ENCODE measurements at places on chromosomes 5 and 9.

DNA sequence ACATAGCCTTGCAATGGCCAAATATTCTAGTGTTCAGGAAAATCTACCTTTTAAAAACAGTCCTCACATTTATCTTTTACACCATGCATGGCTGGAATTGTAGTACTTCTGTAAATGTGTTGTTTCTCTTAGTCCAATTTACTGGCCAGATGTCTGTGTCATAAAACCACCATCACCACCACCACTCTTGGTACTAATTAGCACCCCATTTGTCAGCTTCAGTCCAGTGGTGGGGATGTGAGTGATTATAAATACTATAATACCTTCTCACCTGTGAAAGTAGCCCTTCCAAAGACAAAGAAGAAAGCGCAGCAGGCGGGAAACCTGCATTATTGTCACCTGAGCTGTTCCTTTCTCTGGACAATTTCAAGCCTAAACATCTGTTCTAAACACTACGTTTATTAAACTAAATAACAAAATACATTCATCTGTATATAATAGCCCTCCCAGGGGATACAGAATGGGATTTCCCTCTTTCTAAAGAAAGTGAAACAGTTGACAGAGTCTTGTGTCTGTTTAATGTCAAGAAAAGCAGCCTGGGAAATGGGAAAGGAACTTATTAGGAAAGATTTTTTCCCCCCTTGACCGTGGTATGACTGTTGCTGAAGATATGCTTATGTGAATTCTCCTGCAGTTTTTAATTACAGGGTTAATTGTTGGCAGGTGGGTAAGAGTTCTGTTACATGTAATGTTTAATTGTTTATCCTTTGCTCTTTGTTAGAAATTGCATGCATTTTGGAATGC lies 144.5 kb upstream of the NUDT12 start:
- DNase-seq = no peak

DNA sequence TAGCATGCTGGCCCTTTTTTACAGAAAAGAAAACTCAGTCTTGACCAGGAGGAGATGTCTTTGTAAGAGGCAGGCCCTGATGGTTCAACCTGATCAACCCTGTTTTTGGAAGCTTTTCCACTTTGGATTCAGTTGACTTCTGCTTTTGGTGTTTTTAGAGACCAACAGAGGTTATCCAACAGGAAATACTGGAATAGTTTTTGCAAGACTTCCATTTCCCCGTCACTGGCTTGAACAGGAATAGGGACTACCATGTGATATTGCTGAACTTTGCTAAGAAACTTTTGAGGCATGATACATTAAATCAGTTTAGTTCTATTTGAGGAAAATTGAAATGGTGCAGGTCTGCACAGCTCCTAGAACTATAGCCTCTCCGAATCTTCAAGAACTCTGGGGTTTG lies 17.1 kb upstream of the DAB2 start:
- DNase-seq = no peak

- DNase-seq = no peak
These were observed 143.7 kb downstream of the PTTG1 start for GRCh38 chr5:160565376-160565775.

DNA sequence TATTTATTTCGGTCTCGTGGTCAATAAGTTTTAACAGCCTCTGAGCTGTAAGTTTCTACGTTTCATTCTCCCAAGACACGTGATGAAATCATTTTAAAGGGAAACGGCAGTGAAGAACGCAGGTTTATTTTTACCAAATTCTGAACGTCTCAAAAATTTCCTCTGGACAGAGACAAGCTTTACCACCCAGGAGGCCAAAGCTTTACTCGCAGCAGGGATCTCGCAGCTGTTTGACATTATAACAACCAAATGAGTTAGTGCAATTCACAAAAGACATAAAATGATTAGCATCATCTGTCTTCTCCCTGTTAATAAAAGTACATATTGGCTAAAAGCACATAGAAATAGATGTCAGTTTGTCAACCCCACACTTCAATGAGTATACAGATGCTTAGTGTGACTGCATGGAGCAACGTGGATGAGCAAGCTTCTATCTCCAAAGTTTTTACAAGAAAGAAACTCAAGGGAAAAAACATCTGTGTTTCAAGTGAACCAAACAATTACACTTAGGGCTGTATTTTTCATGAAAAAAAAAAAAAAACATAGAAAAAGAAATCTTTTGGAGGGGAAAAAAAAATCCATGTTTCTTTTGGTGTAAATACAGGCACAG lies 2.5 kb downstream of the SEMA5A start:
- DNase-seq = no peak

GRCh38 chr9:130306823-130307666 lies 41.5 kb downstream of the HMCN2 start:
- DNase-seq = no peak

DNA sequence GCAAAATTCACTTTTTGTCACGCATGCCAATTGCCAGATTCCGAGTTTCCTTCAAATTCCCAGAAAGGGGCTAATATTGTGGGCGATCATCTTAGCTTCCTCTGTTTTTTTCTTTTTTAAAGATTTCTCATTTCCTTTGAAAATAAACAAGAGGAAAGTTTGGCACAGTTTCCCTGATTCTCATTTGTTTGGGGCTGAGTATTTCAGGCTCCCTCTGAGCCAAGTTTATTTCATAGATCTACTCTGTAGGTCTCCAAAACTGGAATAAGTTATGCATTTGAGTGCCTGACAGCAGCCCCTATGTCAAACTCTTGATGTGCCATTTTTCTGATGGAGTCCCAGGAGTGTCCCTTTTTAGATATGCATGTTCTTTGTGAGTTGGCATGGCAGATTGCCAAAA lies 1297.2 kb upstream of the WWC1 start:
- no peak for DNase-seq

DNA sequence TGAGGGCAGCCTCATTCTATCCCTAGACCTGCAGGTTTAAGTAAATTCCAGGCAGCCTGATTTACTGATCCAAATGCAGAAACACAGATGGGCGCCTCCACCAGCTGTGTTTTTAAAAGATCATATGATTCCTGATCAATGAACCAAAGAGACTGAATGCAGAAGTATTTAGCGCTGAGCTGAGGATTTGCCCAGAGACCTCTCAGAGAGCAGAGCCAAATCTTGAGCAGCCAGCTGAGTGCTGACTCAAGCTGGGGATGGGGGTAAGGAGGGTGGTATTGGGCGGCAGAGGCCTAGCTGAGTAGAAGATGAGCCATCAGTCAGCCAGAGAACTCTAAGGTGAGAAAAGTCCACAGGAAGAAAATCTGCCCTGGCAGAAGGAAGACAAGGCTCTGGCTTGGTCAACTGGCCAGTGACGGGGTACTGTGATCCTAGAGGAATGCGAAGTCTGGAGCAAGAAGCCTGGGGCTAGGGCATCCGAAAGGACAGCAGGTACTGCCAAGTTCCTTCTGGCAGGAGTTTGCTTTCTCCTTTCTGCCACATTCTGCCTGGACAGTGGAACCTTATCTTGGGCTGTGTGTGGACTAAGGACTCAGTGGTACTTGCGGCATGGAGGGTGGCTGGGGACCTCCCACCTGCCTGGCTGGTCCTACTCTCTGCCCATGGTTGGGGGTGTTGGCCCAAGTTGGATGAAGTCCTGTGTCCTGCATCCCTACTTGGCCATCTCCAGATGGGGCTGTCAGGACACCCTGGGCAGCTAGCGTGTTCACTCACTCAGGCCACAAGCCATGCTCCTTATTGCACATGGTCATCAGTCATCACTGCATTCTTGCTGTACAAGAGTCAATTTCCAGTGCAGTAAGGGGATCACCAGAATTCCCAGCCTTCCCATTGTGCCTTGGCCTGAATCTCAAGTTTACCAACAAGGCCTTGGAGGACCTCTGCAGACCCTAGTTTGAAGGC lies 34.5 kb upstream of the CDKN2AIPNL start:
- peak; percentile 25 for DNase-seq

- DNase-seq = no peak
These were observed 229.2 kb downstream of the MRPS30 start for GRCh38 chr5:45037927-45038326.

DNA sequence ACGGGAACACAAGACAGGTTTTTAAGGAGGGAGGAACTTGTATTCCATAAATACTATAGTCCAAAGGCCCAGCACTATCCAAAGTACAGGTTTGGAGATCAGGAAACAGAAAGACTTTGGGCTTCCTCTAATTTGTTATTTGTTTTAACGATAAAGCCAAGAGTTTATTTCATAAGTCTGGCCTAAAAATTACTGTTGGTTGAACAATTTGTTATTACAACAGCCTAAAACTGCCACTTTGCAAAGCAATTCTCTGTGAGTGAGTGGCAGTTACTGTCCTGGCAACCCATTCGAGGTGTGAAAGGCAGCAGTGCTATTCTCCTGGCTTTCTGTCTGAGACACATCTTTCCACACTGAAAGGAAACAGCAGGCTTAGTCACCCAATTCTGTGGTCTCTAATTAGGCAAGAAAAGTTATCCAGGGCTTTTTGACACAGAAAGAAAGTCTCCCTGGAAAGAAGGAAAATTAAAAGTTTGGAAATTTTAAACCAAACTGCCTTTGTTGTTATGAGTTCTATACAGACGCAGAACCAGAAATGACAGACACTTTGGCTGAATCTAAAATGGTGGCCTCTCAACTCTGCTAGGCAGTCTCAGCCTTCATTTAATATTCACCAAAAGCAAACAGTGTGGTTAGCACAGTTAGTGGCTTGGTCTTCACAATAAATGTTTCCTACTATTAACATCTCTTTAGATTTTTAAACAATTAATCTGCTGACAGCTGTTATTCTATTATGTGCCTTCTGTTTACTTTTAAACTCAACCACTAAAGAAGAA lies 33.9 kb downstream of the PSMB7 start:
- no peak for DNase-seq

DNA sequence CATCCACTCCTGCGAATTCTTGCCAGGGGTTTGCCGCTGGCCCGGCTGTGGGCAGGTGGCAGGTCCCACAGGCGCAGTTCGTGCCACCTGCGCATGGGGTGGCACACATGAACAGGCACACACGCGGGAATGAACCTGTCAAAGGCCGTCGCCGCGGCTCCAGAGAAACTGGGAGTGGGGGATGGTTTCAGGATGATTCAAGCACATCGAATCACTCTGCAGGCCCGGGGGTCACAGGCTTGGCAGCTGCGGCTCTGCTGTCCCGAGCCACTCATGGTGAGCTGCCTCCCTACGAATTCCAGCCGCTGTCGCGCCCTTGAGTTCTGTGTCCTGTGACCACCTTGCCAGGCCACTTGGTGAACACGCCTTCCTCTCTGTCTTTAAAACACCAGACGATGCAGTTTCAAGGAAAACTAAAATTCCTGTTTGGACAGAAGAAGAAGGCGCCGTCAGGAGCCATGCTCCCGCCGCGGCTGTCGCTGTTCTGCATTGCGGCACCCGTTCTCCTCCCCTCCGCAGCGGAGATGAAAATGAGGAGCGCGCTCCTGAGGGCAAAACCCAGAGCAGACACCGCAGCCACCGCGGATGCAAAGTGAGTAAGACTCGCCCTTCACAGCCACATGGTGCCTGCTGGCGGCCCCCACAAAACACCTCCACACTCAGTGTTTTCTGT lies 15.4 kb upstream of the EXOC3 start:
- DNase-seq = no peak

- DNase-seq = no peak
These were observed 189.8 kb downstream of the DRD1 start for GRCh38 chr5:175254155-175254554.

DNA sequence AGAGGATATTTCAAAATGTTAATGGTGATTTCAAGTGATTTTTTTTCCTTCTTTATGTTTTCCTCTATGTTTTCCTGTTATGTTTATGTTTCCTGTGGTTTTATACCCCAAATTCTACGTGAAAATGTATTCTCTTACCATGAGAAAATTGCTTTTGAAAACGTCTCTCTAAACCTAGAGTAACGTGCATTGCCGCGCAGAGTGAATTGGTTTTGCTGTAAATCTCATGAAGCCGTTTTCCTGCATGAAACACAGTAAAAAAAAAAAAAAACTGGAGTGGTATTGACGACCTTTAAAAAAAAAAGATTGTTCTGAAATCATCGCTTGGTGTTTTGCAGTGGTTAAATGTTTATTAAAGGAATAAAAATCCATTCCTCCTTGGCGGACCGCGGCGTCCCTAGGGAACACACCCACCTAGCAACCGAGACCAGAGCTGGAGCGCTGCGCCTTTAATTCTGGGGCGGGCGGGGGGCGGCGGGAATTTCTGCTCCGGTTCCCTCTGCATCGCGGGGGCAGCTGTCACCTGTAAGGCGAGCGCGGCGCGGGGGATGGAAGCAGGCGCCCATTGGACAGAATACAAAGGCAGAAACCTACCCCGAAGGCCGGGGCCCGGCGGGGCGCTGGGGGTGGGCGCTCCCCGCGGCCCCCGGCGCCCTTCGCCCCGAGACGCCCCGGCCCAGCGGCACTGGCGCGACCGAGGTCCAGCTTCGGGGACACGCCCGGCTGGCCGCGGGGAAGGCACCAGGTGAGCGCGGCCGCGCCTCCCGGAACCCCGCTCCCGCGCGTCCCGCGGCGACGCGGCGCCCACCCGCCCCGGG lies at the start of gene SOWAHA:
SOWAHA (plus strand) TSS at position 522 of the 818 bp plus-strand sequence. CDS start 320 bp downstream, outside the sequence.
- DNase-seq = no peak

- no peak for DNase-seq
These were observed 1.3 kb downstream of the PSAT1 start for GRCh38 chr9:78298046-78298765.

- no peak for DNase-seq
These were observed 26.4 kb upstream of the TOMM5 start for GRCh38 chr9:37618817-37619216.

- DNase-seq = no peak
These were observed 97.3 kb upstream of the SLCO6A1 start for GRCh38 chr5:102596113-102596512.

- DNase-seq = peak; percentile 21
These were observed 43.2 kb downstream of the KIAA0825 start for GRCh38 chr5:94575196-94575595.

DNA sequence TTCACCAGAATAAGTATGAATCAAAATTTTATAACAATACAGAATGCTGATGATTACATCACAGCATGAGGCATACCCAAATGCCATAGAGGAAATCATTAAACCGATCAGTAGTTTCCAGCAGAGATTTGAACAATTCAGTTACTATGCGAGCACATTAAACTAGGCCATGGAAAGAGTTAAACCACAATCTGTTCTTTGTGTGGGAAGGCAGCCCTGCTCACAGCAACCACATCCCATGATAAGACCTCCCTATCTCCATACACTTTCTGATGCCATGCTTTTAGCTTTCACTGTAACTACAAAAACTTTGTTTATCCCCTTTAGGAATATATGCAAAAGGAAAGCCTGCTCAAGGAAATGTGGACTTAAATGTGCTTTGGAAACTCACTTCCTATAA lies 4.5 kb downstream of the NFIB start:
- no peak for DNase-seq

DNA sequence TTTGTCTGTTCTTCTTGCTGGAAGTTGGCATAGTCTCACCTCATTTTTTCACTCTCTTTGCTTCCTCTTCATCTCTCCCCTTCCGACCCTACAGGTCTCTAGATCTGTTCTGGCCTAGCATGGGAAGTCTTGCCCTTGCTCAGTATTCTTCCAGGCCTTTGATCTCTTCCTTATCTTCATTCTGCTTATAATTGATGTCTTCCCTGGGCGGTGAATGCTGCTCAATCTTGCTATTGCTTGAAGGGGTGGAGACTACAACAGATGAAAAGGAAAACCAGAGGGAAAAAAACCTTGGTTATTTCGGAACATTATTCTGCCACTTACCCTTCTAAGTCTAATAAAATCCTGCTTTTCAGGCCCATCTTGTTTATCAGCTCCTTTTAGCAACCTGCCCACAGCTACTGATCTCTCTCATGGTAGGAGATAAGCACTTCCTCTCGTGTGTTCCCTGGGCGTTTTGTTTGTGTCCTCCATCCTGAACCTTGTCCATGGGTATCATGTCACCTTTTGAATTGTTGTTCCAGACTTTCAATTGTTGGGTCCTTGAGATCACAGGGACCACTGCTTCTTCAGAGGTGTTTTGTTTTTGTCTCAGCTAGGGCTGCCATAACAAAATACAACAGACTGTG lies 375.6 kb downstream of the ADGRV1 start:
- DNase-seq = no peak

- DNase-seq = no peak
These were observed 174.9 kb upstream of the MVB12B start for GRCh38 chr9:126151686-126152134.
